ENCODE measurements at places on chromosomes 2 and 18.

DNA sequence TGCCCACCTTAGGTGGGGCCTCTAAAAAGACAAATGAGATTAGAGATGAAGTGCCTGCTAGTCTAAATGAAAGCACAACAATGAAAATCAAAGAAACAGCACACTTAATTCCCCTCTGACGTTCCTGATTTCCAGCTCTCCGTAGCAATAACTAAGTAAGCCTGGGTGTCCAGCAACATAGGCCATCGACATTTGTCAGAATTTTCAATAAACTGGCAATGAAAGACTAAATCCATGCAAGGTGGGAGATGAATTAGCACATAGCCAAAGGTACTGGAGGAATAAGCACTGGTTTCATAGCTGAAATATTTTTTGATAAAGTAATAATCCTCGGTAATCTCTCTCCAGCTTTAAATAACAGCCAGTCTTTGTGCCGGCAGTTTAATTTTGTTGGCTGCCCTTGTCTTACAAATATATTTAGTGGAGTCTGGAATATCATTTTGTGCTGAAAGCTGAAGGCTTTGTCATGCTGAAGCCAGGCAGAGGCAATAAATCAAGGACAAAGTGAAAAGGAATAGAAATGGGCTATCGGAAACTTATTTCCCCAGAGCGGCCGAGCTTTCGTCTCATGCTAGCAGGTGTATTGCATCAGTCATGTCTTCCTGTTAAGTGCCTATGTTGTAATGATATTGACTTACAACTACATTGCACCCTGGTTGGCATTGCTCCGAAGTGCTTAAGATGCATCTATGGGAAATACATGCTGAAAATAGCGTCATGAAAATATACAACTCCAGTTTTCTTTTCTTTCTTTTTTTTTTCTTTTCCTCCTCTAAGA lies 790.1 kb downstream of the CNTNAP5 start:
- peaks cover 2% of the 10 kb centered on the region for H3K4me1 ChIP-seq
- peaks cover 2% of the 10 kb centered on the region for H3K36me3 ChIP-seq
- H3K27ac ChIP-seq, result no peak overlapping the region
- H3K27me3 ChIP-seq, result peaks cover 10% of the 10 kb centered on the region

GRCh38 chr2:190948671-190949070 lies 65.3 kb downstream of the STAT1 start:
- no peak overlapping the region for H3K27ac ChIP-seq
- DNase-seq, result no peak
- no peak overlapping the region for H3K4me3 ChIP-seq
- H3K4me1 ChIP-seq, result peaks cover 15% of the 10 kb centered on the region

GRCh38 chr2:224126440-224126839 lies 87.4 kb upstream of the SERPINE2 start:
- H3K36me3 ChIP-seq, result no peaks in the 10 kb centered on the region
- no peak overlapping the region for H3K4me3 ChIP-seq
- H3K4me1 ChIP-seq, result peaks cover 2% of the 10 kb centered on the region
- H3K27ac ChIP-seq, result no peak overlapping the region
- H3K27me3 ChIP-seq, result no peaks in the 10 kb centered on the region

- peaks cover 4% of the 10 kb centered on the region for H3K4me1 ChIP-seq
- no peak overlapping the region for H3K27ac ChIP-seq
- no peak overlapping the region for H3K4me3 ChIP-seq
- no peak for DNase-seq
Measured at GRCh38 chr2:19021721-19022120, 336.7 kb downstream of the OSR1 start.

DNA sequence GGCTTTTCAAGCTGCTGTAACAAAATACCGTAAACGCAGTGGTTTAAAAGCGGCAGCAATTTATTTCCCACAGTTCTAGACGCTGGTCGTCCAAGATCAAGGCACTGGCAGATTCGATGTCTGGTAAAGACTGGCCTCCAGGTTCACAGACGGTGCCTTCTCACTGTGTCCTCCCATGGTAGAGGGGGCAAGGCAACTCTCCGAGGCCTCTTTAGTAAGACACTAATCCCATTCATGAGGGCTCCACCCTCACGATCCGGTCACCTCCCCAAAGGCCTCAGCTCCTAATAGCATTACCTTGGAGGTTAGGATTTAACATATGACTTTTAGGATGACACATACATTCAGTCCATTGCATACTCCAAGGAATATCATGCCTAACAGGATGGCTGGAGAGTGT lies 117.2 kb downstream of the SH3RF3 start:
- H3K4me1 ChIP-seq, result peaks cover 2% of the 10 kb centered on the region
- no peak overlapping the region for H3K4me3 ChIP-seq
- DNase-seq, result no peak
- no peak overlapping the region for H3K27ac ChIP-seq

Data from progenitor cell of endocrine pancreas (in vitro differentiated cells).